CD4-positive, alpha-beta memory T cell (primary cell): ENCODE measurements at places on chromosomes 5 and 9.

DNA sequence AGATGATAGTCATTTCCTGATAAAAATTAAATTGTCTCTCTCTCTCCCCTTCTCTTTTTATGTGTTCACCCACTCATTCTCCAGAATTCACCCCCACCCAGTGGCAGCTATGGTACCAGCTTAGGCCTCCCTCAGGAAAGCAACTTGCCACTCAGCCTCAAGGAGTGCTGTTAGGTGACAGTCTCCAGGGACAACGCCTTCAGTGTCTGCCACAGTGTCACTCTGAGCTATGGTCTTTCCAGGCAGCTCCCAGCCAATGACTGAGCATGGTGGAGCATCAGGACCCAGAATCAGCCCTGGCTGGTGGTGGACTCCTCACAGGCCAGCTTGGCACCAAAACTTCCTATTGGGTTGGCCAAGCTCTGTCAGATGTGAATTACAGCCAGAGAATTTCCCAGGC lies 140.9 kb upstream of the PIK3R1 start:
- no peaks in the 10 kb centered on the region for H3K27me3 ChIP-seq
- no peak overlapping the region for H3K27ac ChIP-seq
- no peaks in the 10 kb centered on the region for H3K4me1 ChIP-seq

DNA sequence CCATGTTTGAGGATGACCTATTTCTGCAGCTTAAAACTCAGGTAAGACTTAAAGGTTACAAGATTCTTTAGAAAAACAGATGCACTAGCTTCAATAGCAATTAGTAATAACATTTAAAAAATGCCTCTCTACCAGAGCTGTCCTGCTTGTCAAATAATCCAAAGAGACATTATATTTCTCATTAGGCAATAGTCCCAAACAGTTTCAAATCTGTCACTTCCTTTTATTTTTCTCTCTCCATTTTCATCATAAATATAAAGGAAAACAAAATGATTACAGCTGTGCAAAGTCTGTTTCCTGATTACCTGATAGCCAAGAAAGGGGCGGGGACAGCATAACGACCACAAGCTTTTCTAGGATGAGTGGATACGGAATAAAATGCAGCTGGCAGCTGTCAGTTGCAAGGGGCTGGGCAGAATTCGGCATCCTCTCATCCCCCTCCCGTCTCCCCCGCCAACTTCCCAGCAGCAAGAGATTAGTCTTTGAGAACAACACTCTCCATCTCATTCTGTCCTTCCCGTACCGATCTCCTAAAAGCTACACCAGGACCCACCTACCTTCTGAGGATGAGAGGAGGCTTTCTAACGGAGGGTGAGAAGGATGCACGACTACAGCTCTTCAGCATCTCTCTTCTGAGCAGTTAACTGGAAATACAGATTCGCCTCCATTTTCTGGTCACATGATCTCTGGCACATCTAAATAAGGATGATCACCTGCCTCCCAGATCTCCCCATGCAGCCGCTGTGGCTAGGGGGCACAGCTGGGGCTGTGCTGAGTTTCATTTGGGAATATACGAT lies 72.5 kb upstream of the PCA3 start:
- H3K4me3 ChIP-seq = no peak overlapping the region
- no peak overlapping the region for H3K27ac ChIP-seq
- DNase-seq = no peak
- no peaks in the 10 kb centered on the region for H3K27me3 ChIP-seq
- H3K4me1 ChIP-seq = no peaks in the 10 kb centered on the region

DNA sequence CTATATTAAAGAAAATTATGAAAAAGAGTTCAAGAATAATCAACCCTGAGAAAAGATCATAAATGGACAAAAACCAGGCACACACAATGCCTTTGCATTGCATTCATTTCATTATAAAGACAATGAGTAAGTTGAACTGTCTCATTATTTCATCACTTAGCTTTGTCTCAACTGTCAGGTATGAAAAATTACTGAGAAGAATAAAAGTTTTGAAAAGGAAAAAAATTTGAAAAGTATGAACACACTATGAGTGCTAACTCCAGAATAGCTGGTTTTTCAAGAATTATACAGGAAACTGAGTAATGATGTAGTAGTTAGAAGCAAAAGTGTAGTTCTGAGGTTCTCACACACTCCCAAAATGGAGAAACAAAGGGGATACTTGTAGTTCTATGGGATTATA lies 16.3 kb upstream of the ANXA1 start:
- no peak for DNase-seq
- no peaks in the 10 kb centered on the region for H3K27me3 ChIP-seq
- H3K4me3 ChIP-seq = no peak overlapping the region
- no peaks in the 10 kb centered on the region for H3K36me3 ChIP-seq
- H3K4me1 ChIP-seq = peaks cover 31% of the 10 kb centered on the region

GRCh38 chr5:170312666-170313065 lies 15.1 kb upstream of the LCP2 start:
- H3K36me3 ChIP-seq = no peaks in the 10 kb centered on the region
- H3K27me3 ChIP-seq = no peaks in the 10 kb centered on the region
- peak overlapping the region; percentile 59 for H3K27ac ChIP-seq
- no peak for DNase-seq

GRCh38 chr5:130278136-130278535 lies 373.9 kb downstream of the CHSY3 start:
- no peak overlapping the region for H3K4me3 ChIP-seq
- H3K36me3 ChIP-seq = no peaks in the 10 kb centered on the region
- H3K27ac ChIP-seq = no peak overlapping the region
- DNase-seq = no peak
- no peaks in the 10 kb centered on the region for H3K27me3 ChIP-seq

- H3K4me3 ChIP-seq = no peak overlapping the region
- H3K4me1 ChIP-seq = peaks cover 8% of the 10 kb centered on the region
- no peaks in the 10 kb centered on the region for H3K36me3 ChIP-seq
- no peak for DNase-seq
Measured at GRCh38 chr9:109317311-109317978, 3.4 kb downstream of the EPB41L4B start.

- H3K4me1 ChIP-seq = no peaks in the 10 kb centered on the region
- no peak overlapping the region for H3K4me3 ChIP-seq
- no peaks in the 10 kb centered on the region for H3K36me3 ChIP-seq
- H3K27ac ChIP-seq = no peak overlapping the region
Measured at GRCh38 chr9:85501456-85501855, 240.3 kb downstream of the AGTPBP1 start.

DNA sequence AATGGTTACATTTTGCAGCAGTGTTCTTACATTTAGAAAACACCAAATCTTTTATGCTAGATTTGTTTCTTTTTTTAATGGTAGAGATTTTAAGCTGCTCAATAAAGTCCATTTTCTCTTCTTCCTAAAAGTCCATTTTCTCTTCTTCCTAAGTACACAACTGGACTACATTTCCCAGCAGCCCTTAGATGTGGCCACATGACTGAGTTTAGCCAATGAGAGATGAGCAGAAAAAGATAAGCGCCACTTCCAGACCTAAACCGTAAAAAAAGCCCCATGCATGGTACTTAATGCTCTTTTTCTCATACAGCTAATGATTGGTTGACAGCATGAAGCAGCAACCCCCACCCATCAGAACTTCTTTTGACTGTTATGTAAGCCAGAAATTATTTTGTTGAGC lies 206.7 kb downstream of the FAM114A2 start:
- no peaks in the 10 kb centered on the region for H3K27me3 ChIP-seq
- DNase-seq = no peak
- no peak overlapping the region for H3K4me3 ChIP-seq
- H3K27ac ChIP-seq = no peak overlapping the region

DNA sequence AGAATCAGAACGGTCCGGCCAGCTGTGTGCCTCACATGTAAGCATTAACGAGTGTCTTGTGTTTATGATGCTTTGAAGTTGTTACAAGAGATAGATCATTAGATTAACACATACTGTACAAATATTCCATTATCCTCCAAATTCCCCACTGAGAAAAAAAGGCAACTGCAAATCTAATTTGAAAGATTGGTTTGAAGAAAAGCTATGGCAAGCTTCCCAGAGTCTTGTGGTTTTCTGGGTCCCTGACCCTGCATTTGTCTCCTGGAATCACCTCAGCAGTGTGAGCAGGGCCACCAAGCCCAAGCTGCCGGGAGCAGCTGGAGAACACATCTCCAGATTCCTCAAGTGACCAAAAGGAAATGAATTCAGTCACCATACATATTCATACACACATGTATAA lies 36.9 kb upstream of the ADAMTS16 start:
- no peak overlapping the region for H3K27ac ChIP-seq
- no peak overlapping the region for H3K4me3 ChIP-seq
- DNase-seq = no peak
- no peaks in the 10 kb centered on the region for H3K27me3 ChIP-seq

DNA sequence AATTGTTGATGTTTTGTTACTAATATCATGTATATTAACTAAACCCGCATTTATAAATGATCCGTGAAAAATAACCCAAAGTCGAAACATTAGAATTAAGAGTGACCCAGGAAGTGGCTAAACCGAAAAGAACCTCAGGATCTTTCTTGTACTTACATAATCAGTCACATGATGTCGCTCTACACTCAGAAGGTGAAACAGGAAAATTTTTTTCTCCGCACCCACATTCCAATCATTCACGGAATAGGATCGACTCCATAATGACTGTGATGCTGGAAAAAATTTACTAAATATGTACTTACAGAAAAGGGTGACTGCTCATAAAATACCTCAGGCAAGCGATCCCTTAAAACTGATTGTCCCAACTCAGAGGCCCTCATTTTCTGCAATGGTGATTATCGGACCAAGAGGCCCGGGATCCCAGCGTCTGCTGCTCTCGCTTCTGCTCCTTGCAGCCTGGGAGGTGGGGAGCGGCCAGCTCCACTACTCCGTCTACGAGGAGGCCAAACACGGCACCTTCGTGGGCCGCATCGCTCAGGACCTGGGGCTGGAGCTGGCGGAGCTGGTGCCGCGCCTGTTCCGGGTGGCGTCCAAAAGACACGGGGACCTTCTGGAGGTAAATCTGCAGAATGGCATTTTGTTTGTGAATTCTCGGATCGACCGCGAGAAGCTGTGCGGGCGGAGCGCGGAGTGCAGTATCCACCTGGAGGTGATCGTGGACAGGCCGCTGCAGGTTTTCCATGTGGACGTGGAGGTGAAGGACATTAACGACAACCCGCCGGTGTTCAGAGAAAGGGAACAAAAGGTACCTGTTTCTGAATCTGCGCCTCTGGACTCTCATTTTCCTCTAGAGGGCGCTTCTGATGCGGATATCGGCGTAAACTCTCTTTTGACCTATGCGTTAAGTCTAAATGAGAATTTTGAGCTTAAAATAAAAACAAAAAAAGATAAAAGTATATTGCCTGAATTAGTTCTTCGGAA lies at the start of gene PCDHA12:
PCDHA12 (plus strand) TSS at position 224 of the 981 bp plus-strand sequence; CDS start at position 389, 165 bp downstream.
- no peak within 1 kb of the TSS for H3K4me3 ChIP-seq
- H3K27ac ChIP-seq = no peak within 1 kb of the TSS
- H3K27me3 ChIP-seq = no peaks in the 10 kb centered on the region
- H3K4me1 ChIP-seq = no peaks in the 10 kb centered on the region
- DNase-seq = no peak
- H3K36me3 ChIP-seq = no peaks in the 10 kb centered on the region

- H3K36me3 ChIP-seq = no peaks in the 10 kb centered on the region
- H3K4me3 ChIP-seq = no peak within 1 kb of the TSS
- H3K27ac ChIP-seq = no peak within 1 kb of the TSS
Measured at GRCh38 chr5:76082772-76083554, at the start of gene SV2C. Gene SV2C, plus strand, starts transcription at chr5:76083383. Its CDS starts 48,368 bp downstream, at chr5:76131751.

- H3K4me3 ChIP-seq = no peak overlapping the region
- H3K36me3 ChIP-seq = no peaks in the 10 kb centered on the region
- H3K27ac ChIP-seq = no peak overlapping the region
- no peak for DNase-seq
- no peaks in the 10 kb centered on the region for H3K27me3 ChIP-seq
Measured at GRCh38 chr5:179309751-179310320, 35.4 kb downstream of the ADAMTS2 start.
